T-cell (primary cell): ENCODE measurements at places on chromosomes 3 and 15.
A peak's percentile ranks its signal among the peaks of the same experiment; 100 is the strongest.

GRCh38 chr3:125460233-125460632, 59.8 kb downstream of the SNX4 start:
- DNase-seq: no peak

- DNase-seq: no peak
Measured at GRCh38 chr15:80854104-80854503, 74.9 kb downstream of the CEMIP start.

GRCh38 chr3:117035745-117036144, 326.2 kb downstream of the TUSC7 start:
- no peak for DNase-seq

DNA sequence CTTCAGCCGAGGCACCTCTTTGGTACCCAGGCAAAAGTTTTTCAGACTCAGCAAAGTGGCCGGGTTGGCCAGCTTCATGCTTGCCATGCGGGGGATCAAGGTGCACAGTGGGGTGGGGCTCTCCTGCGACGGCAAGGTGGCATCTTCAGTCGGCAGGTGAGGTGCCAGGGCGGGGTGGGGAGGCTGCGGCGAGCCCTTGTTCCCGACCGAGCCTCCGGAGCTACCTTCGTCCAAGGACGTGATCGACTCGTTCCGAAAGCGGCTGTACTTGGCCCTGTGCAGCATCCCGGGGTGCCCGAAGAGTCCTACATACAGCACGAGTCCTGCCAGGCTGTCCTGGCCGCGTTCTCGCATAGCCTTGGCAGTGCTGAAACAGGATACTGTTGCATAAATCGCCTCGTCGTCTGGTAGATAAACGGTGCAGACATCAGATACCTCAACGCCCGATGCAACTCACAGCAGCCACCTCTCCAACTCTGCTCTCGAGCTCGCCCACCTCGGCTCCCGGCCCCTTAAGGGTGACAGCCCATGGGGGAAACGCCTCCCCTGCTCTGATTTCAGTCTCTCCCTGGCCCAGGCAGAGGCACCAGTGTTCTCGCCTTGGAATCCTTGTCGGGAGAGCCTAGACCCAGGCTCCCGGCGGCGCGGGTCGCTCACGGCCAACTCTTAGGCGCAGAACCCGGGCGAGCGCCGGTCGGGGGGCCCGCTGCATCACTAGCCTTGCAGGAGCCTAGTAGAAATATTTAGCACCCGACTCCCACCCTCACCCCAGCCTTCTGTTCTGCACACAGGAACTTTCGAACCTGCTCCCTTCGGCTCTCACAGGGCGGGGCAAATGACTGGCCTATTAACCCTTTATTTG, 826 bp downstream of the SHC4 start:
- no peak for DNase-seq

DNA sequence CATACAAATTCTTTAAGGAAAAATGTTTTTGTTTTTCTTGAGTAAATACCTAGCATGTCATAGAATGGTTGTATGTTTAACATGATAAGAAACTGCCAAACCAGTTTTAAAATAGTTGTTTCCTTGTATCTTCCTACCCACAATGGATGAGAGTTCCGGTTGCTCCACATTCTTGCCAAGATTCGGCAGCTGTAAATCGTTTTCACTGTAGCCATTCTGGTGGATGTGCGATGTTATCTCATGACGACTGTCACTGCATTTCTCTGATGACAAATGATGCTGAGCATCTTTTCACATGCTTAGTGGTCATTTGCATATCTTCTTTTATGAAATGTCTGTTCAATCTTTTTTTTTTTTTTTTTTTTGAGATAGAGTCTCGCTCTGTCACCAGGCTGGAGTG, 36.6 kb upstream of the SH3GL3 start:
- no peak for DNase-seq

DNA sequence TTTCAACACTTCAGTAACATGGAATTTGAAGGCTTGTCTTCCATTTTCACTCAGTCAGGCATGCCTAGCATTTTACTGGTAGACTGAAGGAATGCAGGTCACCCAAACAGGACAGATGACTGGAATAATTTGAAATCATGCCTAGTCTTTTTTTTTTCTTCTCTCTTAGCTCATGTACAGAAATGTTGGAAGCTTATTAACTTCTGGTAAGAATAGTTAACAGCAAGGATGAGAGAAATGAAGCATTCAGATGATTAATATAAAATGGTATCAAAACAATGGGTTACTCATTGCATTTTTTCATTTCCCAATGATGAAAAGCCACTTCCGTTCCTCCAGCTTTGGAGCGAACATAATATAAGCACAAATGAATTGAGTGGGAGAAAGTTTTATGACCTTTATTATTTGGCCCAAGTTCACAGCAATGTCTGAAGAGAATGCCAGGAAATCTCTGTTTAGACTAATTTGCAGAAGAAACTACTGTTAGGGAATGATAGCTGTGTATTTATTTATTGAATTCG, 431.6 kb upstream of the RASGRP1 start:
- DNase-seq: no peak

- DNase-seq: no peak
Measured at GRCh38 chr3:29594261-29594660, 313.4 kb downstream of the RBMS3 start.

GRCh38 chr15:32837935-32838334, 120.1 kb downstream of the GREM1 start:
- DNase-seq: no peak

GRCh38 chr3:45567730-45568172, 26.8 kb upstream of the LIMD1 start:
- DNase-seq: peak; percentile 20

DNA sequence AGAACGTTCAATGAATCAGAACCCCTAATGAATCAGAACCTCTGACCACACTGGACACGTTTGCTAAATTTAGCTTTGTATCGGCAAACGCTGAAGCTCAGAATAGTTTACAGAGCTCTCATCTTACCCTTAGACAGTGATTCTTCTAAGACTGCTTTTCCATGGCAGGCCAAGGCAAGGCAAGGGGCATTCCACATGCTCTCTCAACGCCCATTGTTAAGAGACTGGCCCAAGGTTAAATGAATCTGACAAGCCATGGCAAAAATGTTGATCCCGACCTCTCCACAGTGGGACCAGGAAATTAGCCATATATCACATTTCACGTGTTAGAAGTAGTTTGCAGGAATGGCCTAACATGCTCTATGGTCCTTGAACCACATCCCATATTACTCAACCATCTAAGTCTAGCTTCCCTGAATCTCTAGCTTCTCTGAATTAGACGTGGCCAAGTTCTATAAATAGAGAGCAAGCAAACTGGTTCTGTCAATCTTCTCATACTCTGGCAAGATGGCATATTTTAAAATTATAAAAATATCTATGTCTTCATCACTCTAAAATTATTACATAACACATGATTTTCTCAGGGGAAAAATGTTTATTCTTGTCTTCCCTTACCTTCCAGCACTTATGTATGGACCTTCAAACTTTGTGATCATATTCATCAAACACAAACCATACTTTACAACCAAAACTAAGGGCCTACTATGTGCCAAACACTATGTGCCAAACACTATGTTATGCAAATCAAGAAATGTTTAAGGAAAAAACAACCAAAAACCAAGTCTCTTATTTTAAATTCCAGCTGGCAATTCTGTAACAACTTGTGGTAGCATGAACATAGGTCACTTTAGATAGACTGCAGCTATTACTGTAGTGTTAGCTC, 54.3 kb downstream of the AAGAB start:
- no peak for DNase-seq

DNA sequence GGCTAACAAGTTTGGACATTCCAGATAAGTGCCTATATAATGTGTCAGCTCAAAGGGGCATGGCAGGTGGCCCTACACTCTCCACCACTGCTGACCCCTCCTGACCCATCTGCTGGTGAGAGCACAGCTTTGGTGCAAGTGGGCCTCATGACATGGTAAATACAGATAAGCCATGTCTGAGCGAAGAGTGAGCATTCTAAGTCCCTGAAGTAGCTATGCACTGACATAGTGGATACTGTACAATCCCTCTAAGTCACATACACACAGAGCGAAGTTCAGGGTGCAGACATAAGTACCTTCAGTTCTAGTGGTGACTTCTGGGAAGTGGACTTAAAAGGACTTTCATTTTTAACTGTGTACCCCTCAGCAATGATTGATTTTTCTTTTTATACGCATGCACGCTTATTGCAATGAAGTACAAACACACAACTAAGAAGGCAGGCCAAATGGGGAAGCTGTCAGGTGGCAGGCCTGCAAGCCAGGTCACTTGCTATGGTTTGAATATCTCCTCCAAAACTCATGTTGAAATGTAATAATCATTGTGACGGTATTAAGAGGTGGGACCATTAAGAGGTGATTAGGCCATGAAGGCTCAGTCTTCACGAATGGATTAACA, 41.5 kb downstream of the TBC1D2B start:
- no peak for DNase-seq

DNA sequence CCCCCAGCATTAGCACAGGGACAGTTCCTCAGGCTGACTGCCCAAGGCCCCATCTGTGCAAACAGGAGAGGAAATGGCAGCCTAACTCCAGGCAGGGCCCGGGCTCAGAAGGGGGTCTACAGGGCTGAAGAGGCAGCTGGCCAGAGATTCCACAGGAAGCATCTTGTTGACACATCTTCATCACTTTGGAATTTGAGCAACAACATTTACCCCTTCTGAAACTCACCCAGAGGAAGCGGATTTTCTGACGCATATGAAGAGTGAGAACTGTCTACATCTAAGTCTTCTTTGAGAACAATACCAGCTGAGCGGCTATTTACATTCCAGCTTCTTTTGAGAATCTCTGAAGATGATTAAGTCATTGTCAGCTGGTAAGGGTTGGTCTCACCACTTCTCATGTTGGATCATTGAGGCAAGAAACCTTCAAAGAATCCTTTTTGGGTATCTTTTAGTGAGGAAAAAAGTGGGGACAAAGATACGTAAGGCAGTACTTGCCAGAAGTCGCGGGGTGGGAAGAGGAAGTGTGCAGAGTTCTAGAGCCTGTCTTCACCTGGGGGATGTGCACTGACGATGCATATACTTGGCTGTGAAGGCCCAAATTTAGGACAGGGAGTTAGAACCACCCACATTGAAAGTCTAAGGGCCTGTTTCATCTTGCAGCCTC, 25.4 kb upstream of the SRP14 start:
- DNase-seq: no peak

DNA sequence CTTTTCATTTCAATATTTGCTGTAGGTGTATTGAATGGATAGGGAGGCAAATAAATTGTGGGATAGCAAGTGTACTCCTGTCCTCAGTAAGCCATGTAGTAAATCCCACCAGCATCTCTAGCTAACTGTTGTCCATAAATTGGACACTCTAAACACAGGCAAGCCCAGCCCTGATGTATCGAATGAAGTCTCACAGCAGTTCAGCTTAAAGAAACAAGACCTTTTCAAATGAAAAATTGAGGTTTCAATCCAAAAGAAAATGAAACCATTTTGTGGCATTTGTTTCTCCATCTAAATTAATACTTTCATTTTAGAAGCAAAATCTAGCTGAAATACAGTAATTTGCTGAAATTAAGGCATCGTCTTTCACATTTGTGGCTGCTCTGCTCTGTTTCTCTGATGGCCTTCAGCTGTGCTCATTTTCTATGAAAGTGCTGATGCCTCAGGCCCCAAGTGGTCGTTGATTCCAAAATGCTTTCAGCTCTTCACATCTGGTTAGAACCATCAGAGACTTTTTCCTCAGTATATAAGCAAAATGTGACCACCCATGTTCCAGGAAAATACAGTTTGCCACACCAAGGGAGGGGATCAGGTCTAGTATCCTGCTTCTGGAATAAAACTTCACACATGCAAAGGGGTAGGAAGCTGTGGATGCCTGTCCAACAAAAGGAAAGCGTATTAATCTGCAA, 245.0 kb downstream of the ZMAT3 start:
- no peak for DNase-seq
